ENCODE measurements at places on chromosomes 4 and X. TPM values are rescaled to one million over a fixed set of nuclear protein-coding genes. Genes with fewer than 3 reads are reported as not detected.

- no peak for ATAC-seq
These were observed 324.3 kb upstream of the PCDH7 start for GRCh38 chr4:30395902-30396301.

Gene FGF13
- not detected for total RNA-seq

DNA sequence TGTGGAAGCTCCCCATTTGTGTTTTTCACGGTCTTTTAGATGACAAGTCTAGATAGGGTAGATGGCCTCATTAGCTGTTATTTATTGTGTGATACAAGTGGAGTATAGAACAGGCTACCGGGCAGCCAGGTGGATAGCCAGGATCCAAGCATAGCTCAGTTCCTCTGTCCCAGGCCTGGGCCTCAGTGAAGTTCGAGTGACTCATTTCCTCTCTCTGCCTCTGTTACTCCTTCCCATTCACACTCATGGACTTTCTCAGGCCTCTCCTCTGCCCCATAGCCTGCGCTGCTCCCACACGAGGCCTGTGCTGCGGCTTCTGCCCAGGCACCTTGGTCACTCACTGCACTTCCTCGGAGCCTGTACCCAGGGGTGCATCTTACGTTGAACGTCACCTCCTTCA is 54.5 kb downstream of the TENM3 start:
- ATAC-seq = no peak

Gene PDCL2
- total RNA-seq = not detected

Gene FABP2
- total RNA-seq = not detected

- no peak for ATAC-seq
These were observed 218.2 kb downstream of the IDS start for GRCh38 chrX:149286940-149287349.

- peak; percentile 70 for ATAC-seq
These were observed 242.9 kb upstream of the GK2 start for GRCh38 chr4:79650794-79651431.

DNA sequence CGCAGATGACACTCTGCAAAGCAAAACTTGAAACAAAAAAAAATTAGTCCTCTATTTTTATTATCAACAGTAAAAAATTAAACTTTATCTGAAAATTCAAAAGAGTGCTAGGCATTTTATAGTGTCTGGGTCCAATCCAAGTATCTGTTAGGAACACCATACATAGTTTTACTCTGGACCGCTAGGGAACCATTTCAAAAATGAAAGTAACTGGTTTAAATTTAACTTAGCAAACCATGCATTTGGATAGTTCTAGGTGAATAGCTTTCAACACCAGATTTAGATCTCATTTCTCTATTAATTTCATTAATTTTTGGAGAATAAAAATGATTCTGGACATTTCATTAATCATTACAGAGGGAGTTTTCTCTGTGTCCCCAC is 1.2 kb downstream of the KLKB1 start:
- ATAC-seq = no peak

DNA sequence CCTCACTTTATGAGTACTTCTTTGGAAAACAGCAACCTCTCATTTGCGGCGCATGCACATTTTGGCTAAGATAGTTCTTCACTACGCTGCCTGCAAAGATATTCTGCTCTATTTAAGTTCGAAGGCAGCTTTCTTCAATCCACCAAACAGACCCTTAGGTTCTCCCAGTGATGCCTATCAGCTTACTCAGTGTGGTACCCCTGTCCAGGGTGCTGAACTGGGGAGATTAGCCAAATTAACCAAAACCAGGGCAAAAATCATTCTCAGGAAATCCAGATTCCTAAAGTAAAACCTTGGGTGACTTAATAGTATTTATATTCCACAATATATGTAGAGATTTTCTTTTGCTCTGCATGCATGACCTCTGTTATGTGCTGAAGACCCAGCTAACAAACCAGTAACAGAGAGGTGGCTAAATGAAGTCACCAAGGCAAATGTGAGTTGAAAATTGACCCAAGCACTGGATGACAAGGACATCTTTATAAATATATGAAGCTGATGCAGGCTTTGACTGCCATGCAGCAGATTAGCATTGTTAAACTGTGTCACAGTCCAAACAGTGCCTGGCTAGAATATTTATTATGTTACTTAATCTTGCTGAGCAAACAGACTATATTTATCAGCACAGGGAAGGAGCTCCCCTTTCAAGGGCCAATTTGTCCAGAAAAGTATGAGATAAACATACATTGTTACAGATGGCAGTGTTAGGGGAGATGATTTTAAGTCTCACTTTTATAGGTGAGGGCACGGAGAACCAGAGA is 418.2 kb downstream of the STIM2 start:
- no peak for ATAC-seq

DNA sequence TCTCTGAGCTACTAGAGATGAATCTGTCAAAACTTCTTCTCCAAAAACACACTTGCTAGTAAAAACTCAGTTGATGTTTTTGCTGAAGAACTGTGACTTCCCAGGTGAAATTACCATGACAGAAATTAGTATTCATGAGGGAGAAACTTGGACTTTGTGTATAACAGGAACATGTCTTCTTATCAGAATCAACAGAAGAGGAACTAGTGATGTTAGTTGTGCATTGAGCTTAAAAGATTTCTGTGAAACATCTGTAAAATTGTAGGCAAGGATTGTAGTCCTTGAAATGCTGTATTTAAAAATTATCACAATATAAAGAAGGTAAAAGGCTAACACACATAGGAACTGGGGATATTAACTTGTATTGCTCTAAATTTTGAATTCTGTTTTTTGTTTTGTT is 11.3 kb downstream of the FAM241A start:
- ATAC-seq = no peak

DNA sequence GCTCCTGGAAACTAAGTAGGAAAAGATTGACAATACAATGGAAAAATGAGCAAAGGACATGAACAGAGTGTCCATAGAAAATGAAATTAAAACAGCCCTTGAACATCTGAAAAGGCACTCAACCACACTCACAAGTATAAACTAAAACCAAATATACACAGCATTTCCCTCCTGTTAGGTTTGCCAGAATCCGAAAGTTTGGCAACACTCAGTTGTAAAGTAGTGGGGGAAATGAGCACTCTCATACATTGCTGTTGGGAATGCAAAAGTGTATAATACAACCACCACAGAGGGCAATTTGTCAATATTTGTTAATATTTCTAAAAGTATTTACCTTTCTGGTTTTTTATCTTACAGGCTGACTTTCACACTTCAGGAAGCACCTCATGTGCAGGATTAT is 84.2 kb upstream of the TMEM164 start:
- ATAC-seq = no peak

GRCh38 chr4:89000844-89001360 is 56.1 kb downstream of the FAM13A start:
- ATAC-seq = peak; percentile 47

DNA sequence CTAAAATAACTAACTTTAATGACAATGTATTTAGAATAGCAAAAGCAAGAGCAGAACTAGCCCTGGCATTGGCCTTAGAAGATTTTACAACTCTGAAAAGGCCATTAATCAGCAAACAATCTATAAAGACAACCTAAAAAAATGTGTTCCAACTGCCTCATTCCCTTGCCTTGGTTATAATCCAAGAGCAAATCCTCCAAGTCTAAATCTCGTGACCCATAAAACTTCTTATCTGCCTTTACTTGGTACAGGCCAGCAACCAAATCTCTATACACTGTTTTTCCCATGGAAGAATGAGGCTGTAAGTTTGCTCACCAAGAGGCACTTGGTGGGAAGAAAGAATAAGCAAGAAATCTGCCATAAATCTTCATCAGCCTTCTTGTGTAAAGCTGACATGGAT is 175.3 kb upstream of the MID1 start:
- ATAC-seq = no peak

GRCh38 chrX:11407331-11408108 is 114.3 kb downstream of the AMELX start:
- ATAC-seq = no peak

DNA sequence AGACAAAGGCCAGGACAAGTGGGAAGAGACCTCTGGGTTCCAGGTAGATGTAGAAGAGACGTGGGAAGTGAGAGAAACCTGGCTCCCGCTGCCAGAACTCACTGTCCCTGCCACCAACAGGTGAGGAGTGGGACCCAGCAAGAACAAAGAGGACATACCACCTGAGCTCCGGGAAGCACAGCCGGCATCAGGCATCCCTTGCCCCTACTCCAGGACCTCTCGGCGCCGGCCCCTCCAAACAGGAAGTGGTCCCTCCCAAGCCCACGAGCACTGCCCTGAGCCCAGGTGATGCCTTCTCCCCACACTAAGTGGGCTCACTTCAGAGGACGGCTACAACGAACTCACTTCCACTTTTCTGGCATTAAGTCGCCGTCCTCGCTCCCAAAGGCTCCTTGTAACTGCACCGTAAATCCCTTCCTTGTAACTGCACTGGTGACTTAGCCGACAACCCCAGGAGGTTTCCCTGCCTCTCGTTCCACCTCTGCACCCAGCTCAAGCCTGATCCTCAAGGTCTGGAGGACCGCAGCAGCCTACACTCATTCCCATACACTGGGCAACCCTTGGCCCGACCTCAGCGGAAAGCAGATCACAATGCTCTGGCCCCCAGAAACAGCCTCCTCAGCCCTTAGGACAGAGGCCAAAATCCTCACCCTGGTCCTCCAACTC is 8.8 kb downstream of the FAM53A start:
- ATAC-seq = no peak

Gene CSAG3
- 0.32 TPM for total RNA-seq

Gene SPON2
- total RNA-seq = 17.3 TPM

DNA sequence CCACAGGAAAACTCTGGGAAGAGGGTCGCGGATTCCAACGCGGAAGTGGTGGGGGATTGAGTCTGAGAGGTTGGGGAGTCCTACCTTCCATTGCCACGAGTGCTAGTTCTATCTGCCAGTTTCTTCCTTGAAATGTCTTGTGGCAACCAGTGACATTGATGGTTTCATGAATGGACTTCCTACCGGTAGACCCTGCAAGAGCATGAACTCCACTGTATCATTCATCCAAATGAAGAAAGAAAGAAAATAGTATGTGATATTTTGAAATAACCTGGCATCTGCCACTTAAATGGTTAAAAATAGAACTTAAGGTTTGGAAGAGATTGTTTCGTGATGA is 1.1 kb upstream of the SLC10A7 start:
- no peak for ATAC-seq

DNA sequence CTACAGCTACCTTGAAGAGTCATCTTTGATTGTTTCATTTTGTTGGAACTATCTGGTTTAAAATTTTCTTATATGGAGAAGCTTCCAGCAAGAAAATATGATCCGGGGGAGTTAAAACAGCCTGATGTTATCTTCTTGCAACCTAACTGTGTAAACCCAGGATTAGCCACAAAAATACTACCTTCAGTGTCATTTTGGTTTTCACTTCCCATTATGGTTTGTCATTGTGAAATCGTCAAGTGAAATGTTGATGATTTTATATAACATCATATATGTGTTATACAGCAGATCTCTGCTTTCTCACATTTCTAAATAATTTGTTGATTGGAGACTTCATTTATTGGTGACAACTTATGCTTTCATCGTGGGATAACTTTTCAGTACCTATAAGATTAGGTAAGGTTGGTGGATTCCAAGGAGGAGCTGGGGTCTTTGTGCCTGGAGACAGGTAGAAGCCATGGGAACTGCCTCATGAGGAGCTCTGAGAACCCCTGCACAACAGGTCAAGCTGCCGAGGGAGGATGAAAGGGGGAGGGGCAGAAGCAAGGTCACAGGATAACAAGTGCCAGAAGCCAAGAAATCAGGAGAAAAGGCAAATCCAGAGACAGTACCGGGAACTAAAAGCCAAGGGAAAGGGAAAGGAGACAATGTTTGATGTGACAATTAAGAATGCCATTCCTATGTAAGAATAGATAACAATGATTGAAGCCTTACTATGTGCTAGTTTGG is 7.2 kb downstream of the ARHGAP24 start:
- no peak for ATAC-seq

DNA sequence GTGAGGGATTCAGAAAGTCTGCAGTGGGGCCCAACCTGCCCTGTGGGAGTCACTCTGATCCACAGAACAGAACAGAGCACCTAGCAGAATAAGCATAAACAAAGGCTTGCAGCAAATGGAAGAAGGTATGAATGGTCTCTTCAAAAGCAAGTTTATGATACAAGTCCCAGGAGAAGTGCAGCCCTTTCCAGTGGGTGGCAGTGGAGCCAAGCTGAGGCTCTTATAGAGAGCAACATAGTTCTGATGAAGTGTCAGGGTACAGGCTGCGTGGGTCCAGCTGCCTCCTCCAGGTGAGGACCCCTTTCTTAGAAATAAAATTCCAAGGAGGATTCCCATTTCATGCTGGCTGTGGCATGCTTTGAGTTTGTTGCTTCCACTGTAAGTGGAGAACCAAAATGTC is 88.8 kb upstream of the PAK3 start:
- no peak for ATAC-seq

- no peak for ATAC-seq
These were observed 56.0 kb downstream of the UGT8 start for GRCh38 chr4:114654592-114654991.

DNA sequence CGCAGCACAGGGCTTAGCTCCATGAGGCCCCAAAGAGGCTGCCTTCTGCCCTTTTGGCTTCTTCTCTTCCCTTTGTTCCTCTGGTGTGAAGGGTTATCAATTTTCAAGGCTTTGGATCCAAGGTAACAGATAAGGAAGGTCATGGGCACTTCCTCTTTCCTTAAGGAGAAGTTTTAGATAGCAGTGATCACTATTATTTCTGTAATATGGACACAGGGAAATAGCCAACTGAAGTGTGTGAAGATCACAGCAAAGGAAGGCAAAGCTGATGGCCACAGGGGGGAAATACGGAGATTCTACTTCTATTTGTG is 366.8 kb downstream of the UNC5C start:
- no peak for ATAC-seq

- ATAC-seq = no peak
These were observed 59.8 kb downstream of the NELFA start for GRCh38 chr4:1948892-1949436.

DNA sequence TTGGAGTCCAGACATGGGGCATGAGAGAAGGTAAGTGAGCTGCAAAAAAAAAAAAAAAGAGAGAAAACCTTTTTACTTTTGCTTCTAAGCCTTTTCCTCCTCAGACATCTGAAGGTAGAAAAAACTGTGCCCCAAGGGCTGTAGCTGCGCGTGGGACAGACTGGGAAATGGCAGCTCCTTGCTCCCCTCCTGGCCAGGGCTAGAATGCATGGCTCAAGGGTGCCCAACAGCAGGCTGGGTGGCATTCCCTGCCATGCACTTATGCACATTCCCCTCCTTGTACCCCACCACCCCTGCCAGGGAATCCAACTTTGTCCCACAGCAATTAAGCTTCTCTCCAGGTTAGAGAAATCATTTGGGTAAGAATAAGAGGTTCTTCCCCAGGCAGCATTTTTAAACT is 421.2 kb downstream of the TRAM1L1 start:
- ATAC-seq = no peak

GRCh38 chr4:43374216-43374751 is 481.8 kb downstream of the GRXCR1 start:
- no peak for ATAC-seq

GRCh38 chrX:15301924-15302323 is 13.5 kb downstream of the ASB11 start:
- ATAC-seq = peak; percentile 96

Gene SMIM10
- total RNA-seq = 0.45 TPM

DNA sequence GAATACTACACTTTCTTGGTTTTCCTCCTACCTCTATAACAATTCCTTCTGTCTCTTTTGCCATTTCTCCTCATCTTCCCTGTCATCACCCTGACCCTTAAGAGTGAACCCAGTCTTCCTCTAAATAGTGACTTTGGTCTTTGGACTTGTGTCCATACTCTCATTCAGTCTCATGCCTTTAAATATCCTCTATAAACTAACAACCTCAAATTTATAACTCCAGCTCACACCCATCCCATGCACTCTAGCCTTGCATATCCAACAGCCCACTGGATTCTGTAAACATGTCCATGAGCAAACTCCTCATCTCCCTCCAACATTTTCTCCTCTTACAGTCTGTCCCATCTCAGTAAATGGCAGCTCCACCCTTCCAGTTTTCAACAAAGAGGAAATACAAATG is 15.0 kb downstream of the BCLAF3 start:
- ATAC-seq = no peak
